Stimulated activated CD4-positive, alpha-beta T cell treated with anti-CD3 and anti-CD28 coated beads, Interleukin-1b, Interleukin-23, amount 100 ng/mL, for 1 hour (primary cell): ENCODE measurements at places on chromosomes 5 and 9.

- DNase-seq, result no peak
These were observed 498.0 kb downstream of the PRDM9 start for GRCh38 chr5:24005384-24005783.

GRCh38 chr9:130356877-130357584 is 87.7 kb upstream of the ASS1 start:
- DNase-seq, result no peak

DNA sequence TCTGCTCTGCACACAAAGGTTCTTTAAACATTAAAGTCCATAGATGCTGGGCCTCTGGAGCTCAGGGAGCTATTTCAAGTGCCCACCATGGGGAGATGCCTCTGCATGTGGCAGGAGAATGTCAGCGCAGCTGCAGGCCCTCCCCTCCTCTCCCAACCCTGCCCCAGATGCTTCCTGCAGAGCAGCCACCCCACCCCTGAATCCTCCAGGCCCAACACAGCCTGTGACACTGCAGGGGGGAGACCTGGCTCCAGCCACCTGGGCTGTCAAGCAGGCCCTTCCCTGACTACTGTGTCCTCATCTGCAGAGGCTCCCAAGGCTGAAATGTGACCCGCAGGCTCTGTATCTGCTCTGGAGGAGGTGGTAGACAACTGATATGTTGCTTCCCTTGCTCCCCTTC is 213.9 kb downstream of the GABBR2 start:
- no peak for DNase-seq

DNA sequence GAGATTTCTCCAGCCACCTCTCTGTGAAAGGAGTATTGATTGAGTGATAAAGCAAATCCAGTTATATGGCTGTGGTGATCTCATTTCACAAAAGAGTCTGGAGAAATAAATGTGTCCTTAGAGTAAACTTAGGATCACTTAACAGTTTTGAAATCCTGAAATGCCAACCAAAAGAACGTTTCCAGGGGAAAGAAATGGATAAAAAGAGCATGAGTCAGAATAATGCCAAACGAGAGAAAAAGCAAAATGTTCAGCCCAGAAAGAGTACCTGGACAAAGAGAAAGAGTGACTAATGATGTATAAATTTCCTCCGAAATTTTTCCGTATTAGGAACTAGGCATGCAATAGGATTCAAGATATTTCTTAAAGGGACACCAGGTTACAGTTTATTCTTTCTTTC is 463.1 kb upstream of the CDH10 start:
- DNase-seq, result no peak
